ENCODE measurements at places on chromosomes 12 and 14.

- DNase-seq: no peak
Measured at GRCh38 chr14:28769276-28769880, 2.8 kb downstream of the FOXG1 start.

DNA sequence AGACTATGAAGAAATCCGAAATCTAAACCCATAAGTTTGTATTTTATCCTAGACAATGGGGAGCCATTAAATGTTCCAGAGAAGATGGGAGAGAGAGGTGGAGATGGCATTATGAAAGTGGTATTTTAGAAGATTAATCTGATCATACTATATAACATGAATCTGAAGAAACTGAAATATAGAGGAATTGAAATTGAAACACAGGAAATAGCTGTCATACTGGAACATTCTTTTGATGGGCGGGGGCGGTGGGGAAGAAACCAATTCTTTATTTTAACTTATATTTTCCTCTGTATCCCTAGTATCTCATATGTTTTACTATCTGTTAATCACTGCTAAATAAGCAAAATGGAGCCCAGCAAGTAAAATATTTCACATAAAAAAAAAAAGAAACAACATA, 27.0 kb upstream of the FOXN3 start:
- no peak for DNase-seq

GRCh38 chr12:116892349-116893140, 11.3 kb upstream of the HRK start:
- no peak for DNase-seq

DNA sequence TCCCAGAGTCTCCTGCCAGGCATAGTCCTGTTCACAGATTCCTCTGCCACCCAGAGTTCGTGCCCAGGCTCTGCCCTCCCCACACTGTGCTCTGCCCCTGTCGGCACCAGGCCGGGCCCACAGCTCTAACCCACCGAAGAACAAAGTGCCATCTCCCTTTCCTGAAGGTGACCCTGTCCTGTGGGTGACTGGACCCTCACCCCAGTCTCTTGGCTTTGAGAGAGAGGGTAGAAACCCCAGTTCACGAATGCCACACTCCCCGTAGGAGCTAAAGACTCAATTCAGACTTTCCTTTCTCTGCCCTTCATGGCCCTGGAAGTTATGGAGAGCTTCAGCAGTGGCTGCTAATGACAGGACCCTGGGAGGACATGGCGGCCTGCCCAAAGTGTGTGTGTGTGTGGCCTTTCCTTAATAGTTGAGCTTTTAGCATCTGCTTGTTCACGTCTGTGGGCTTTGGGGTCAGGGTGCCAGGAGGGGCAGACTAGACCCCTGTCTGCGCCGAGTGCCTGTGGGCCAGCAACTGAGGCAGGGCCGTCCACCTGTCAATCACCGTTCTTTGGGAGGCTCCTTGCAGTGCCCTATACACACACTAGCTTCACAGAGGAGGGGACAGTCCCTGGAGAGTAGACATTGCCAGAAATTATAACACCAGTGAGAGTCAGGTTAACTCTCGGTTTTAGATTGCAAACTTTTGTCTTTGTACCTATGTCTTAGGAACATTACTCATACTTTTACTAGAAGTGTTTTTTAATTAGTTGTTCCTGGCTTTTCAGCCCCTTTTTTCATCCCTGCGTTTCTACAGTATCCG, 84.6 kb upstream of the DYNC1H1 start:
- DNase-seq: no peak

- no peak for DNase-seq
Measured at GRCh38 chr12:58148405-58148804, 207.0 kb downstream of the ATP23 start.

- no peak for DNase-seq
Measured at GRCh38 chr14:81559385-81559784, 25.7 kb upstream of the SEL1L start.

GRCh38 chr12:62847709-62848108, 87.2 kb downstream of the PPM1H start:
- DNase-seq: no peak

- DNase-seq: no peak
Measured at GRCh38 chr12:75655315-75655806, 144.0 kb upstream of the KRR1 start.

GRCh38 chr14:32682214-32682613, 256.5 kb upstream of the NPAS3 start:
- no peak for DNase-seq

DNA sequence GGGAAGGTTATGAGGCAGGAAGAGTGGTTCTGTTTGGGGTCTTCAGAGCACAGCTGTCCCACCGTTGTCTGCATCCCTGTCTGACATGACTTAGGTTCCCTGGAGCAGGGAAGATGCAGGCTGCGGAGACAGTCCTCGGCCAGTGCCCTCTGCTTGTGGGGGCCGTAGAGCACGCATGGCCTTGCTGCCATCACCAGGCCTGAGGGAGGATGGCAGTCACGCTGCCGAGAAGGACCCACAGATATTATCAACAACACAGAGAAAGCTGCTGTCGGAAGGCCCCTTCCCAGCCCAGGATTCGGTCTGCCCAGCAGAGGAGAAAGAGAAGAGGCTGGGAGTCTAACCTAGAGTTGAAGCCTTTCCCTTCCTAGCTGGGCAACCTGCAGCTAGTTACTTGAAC, 35.0 kb downstream of the ERH start:
- no peak for DNase-seq

DNA sequence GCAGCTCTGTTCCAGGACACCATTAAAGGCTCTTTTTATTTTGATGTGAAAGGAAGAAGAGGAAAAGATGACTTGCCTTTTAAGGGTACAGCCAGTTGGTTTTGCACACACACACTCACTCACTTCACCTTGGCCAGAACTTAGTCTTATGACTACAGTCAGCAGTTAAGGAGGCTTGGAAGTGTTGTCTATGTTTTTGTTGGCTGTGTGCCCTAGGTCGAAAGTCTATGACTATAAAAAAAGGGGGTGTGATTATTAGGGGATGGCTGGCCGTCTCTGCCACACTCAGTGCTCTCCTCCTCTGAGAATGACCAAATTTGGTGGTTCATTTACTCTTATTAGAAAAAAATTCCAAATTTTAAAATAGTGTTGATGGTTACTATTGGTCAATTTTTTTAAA, 139.5 kb upstream of the OTX2 start:
- DNase-seq: no peak

DNA sequence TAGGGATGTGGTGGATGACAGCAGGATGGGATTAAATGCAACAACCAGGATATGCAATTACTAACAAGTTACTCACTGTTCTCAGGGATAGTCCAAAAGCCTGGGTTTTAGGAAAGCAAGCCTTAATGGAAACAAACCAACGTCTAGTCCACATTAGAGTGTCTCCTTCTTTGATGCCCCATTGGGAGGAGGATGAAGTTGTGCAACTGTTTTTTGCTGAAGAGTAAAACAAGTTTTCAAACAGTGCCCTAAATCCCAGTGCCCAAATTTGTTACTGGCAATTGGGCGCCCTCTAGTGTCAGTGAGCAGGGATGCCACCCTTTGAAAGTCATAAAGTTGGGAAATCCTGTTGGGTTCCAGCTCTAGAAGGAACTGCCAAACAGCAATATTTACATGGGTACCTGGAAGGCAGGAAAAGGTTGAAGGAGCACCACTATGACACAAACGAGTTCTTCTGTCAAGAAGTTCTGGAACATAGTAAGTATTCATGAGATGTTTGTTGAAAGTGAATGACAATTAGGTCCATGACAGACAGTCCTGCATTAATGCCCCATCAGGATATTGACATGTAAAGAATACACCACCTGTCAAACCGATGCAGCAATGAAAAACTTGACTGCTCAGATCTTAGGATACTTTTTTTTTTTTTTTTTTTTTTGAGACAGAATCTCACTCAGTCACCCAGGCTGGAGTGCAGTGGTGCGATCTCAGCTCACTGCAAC, 11.1 kb upstream of the DPF3 start:
- no peak for DNase-seq

- DNase-seq: no peak
Measured at GRCh38 chr12:6452245-6452943, 552 bp downstream of the TAPBPL start.

DNA sequence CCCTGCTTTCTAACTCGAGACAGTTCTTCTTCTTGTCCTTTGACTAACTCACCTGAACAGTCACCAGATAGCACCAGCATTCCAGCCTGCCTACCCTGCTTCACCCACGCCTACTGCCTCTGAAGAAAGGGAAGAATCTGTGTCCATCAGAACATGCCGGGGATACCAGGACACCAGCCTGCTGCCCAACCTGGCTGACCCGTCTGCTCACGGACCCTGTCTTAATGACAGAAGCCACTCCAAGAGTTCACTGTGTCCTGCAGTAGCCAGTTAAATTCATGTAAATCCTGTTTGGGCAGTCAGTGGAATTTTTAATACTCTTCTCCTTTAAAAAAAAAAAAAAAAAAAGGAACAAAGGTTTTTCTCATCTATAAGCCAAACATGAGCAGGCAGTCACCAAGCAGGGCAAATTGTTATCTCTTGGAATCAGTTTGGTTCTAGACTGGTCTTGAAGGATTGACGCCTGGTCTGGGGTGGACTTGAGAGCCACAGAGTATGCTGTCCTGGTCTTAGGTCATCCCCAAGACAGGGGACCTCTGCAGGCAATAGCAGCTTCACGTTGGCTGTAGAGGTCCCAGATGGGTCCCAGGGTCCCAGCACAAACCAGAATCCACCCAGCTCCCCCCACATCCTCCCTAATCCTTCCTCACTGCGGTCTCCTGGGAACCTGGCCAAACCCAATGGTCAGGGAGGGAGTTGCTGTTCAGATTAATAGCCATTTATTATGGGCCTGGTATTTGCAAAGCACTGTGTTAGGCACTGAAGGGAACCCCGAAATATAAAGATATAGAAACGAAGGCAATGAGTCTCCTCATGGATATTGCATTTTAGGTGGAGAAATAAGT, 181.1 kb upstream of the HIF1A start:
- DNase-seq: no peak

GRCh38 chr12:89347325-89347829, 4.9 kb downstream of the DUSP6 start:
- no peak for DNase-seq

DNA sequence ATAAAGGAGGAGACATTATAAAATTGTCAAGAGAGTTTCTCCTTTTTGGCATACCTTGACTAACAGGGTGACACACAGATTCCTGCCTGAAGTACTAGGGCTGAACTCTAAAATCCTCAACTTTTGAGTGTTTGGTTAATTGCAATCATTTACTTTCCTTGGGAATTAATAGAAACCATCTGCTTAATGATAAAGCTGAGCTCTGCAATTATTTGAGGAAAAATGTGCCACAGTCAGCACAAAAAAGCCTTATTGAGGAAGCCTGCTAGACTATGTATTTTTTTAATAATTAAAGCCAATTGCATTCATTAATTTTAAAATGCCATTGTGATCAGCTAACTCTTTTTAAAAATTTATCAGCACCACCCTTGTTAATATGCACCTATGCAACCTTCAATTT, 38.7 kb downstream of the PRICKLE1 start:
- peak; percentile 64 for DNase-seq

GRCh38 chr12:120257041-120257821, 8.3 kb downstream of the PXN start:
- no peak for DNase-seq

GRCh38 chr14:78417532-78417931, 247.4 kb downstream of the NRXN3 start:
- no peak for DNase-seq

DNA sequence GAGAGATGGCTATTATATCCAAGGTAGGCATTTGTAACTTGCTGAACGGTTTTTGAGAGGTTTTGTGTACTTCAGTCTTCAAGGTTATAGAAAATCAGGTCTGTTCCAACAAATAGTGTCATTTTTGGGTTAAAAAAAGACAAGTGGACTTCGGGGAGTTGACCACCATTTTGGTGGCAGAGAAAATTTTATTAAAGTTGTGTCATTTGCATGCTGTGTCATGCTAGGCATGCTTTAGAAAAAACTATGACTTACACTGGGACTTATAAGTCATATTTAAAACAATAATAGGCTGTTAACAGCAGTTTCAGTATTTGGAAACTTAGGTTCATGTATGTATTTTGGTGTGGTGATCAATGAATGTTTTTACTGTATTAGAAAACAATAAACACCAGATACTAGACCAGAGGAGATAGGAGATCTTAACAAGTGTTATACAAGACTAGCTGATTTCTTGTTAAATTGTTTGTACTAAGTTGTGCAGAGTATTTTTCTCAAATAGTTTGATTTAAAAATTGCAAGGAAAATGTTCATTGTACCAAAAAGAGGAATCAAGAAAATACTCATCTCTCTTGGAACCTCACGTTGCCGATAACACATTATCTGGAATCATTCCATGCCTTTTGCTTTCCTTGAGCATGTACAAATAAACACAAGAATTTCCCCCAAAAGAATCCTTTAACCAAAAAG, 1.4 kb downstream of the RAN start:
- DNase-seq: no peak

GRCh38 chr12:132142679-132143335, 1.3 kb downstream of the DDX51 start:
- no peak for DNase-seq

- no peak for DNase-seq
Measured at GRCh38 chr14:33061667-33062325, 123.1 kb downstream of the NPAS3 start.

DNA sequence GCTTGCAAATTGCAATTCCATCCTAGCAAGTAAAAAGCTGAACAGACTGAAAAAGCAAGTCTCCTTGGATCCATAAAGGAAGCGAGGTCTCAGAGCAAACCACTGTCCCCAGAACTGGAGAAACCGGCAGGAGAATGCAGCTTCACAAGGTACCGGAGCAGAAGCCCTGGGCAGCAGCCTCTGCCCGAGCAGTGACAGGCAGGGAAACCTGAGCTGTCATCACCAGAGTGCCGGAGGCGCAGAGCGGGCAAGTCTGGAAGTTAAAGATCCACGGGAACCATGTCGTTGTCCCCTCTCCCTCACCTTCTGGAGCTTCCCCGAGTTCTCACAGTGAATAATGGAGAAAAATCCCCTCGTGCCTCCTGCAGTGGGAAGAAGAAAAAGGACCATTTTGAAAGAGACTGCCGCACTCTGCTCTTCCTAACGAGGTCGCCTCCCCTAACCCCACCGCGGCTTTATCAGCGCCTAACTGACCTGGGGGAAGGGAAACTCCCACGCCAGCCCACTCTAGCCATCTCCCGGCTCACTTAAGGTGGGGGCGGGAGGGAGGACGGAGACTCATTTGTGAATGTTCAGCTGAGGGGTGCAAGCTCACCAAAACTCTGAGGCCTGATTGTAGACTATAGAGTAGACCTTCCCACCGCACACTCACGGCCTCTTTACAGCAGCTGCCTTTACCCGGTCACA, 27.8 kb downstream of the FBXL14 start:
- DNase-seq: no peak
